Activated T-helper 17 cell treated with anti-CD3 and anti-CD28 coated beads, Interleukin-2, amount 50 U/mL, for 72 hours (primary cell): ENCODE measurements at places on chromosomes 5 and 9. TPM values are rescaled to one million over a fixed set of nuclear protein-coding genes. Genes with fewer than 3 reads are reported as not detected.

The BTNL8 gene
- 0.40 TPM for total RNA-seq

The GFPT2 gene
- total RNA-seq: 0.11 TPM

The ACTL7B gene
- 0.11 TPM for total RNA-seq

The USP20 gene
- 50.1 TPM for total RNA-seq

The SLC6A18 gene
- not detected for total RNA-seq

The ECSCR gene
- total RNA-seq: 4.1 TPM
